ENCODE measurements at places on chromosomes 4 and X. TPM values are rescaled to one million over a fixed set of nuclear protein-coding genes. Genes with fewer than 3 reads are reported as not detected.

KLB gene
- 0.50 TPM for polyA plus RNA-seq

SMIM10L2A gene
- 2.6 TPM for polyA plus RNA-seq

WDR1 gene
- polyA plus RNA-seq: 164 TPM

FLNA gene
- polyA plus RNA-seq: 304 TPM

NCAPG gene
- polyA plus RNA-seq: 10.6 TPM

MED12 gene
- polyA plus RNA-seq: 52.5 TPM

SSX4B gene
- not detected for polyA plus RNA-seq

CT47B1 gene
- polyA plus RNA-seq: not detected

PAGE5 gene
- not detected for polyA plus RNA-seq

C4orf36 gene
- polyA plus RNA-seq: 0.35 TPM

MEPE gene
- not detected for polyA plus RNA-seq

HHIP gene
- polyA plus RNA-seq: 3.2 TPM

ZDHHC15 gene
- polyA plus RNA-seq: 3.4 TPM

RTL9 gene
- polyA plus RNA-seq: 1.9 TPM

TRPC3 gene
- polyA plus RNA-seq: 0.19 TPM

BMPR1B gene
- 13.2 TPM for polyA plus RNA-seq

DOK7 gene
- polyA plus RNA-seq: 21.0 TPM

EVC2 gene
- 4.0 TPM for polyA plus RNA-seq

NDST3 gene
- not detected for polyA plus RNA-seq
